Sigmoid colon (tissue), 7 donors: ENCODE measurements at places on chromosomes 16 and 17. TPM values are rescaled to one million over a fixed set of nuclear protein-coding genes. Genes with fewer than 3 reads are reported as not detected.

KRT25 gene
- polyA plus RNA-seq = not detected

DGKE gene
- polyA plus RNA-seq = 2.5 TPM

DNA sequence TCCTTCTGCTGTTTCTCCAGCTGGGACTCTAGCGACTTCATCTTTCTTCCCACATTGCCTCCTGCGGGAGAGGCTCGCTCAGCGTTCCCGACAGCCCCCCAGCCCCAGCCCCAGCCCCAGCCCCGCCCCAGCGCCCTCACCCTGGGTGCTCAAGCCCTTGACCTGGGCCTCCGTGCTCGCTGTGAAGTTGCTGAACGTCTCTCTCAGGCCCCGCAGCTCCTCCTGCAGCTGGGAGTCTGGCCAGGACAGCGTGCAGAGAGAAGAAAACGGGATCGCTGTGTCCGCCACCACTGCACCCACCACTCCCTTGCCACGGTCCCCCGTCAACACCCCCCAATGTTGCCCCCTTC lies 2.4 kb downstream of the ASGR1 start:
- no peak for DNase-seq

- DNase-seq = no peak
Observed at GRCh38 chr16:53892155-53892554, 188.2 kb downstream of the FTO start.

DNA sequence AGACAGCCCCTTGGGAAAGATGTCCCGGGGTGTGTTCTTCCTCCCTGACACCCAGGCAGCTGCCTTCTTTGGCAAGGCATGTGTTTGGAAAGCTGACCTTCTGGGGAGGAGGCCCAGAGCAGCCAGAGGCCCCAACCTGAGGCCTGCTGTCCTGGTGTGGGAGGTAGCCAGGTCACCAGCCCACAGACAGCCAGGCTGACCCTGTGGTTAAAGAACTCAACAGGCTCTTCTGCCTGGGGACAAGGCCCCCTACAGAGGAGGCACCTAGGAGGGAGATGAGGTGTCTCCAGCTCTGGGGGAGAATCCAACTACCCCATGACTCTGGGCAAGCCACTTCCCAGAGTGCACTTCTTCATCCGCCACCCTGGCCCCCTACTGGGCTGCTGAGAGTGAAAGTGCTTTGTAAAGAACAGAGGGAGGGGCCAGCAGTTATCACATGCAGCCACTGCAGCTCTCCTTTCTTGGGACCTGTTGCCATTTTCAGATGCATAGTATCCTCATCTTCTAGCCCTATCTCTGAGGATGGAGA lies 13.1 kb upstream of the SREBF1 start:
- DNase-seq = no peak

- DNase-seq = no peak
Observed at GRCh38 chr17:50394711-50395110, 2.6 kb downstream of the LRRC59 start.

DNA sequence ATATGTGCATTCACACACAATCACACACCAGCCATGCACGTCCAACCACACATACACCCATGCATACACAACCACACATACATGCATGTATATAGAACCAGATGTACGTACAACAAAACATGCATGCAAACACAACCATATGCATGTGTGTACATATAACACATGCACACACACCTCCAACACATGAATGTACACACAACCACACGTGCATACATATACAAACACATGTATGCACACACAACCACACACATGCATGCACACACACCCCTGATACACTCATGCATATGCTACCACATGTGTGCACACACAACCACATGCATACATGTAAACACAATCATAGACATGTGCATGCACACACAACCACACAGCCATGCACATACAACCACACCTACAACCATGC lies 52.0 kb upstream of the SDK2 start:
- DNase-seq = no peak

DNA sequence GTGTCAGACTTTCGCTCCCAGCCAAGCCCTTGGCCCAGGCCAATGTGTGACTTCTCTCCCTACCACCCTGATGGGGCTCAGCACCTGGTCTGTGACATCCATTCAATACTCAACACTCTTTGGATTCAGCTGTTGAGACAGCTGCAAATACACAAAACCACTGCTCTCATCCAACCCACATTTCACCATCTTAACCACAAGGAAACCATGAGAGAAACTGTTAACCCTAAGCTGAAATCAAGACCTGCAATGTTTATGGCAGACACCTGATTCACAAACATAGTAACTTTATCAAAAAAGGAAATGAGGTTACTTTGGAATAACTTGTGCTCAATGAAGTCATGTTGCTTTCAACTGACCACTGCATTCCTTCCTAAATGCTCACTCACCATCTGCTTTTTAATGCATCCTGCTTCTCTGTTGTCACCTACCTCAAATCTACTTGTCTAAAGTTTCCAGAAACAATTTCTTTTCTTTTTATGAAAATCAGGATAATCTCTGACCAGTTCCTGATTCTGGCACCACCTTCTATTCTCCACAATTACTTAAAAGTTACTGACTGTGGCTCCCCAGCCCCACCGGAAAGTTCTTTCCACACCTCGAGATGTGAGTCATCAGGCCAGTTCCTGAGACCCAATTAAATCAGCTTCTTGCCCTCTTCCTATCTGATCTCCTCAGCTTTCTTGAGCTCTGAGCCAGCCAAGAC lies 88.2 kb downstream of the NOG start:
- DNase-seq = no peak
